Lower leg skin (tissue), 4 donors: ENCODE measurements at places on chromosomes 2 and 18. TPM values are rescaled to one million over a fixed set of nuclear protein-coding genes. Genes with fewer than 3 reads are reported as not detected.

DNA sequence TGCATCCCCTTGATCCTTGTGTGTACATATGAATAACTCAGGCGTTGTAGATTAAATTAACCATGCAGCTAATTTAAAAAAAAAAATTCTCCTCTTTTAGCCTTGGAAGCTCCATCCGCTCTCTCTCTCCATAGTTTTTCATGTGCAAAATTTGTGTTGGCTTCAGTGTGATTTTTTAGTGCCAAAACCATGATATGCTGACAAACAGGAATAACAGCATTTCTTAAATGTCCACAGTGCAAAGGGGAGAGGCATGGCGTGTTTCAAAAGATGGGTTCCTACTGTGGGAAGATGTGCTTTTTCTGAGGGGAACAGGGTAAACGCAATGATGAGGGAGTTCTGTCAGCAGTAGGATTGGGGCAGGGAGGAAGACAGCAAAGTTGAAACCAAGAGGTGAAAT is 247.0 kb downstream of the ICOS start:
- DNase-seq = no peak

- DNase-seq = peak; percentile 29
Observed at GRCh38 chr2:56008661-56009431, 85.3 kb upstream of the EFEMP1 start.

GRCh38 chr2:9639000-9639602 is 8.3 kb upstream of the YWHAQ start:
- DNase-seq = no peak

GRCh38 chr2:168515502-168515901 is 59.4 kb downstream of the CERS6 start:
- no peak for DNase-seq

- no peak for DNase-seq
Observed at GRCh38 chr2:132797556-132797955, 127.6 kb upstream of the LYPD1 start.

DTNB gene
- total RNA-seq = 14.4 TPM

STARD6 gene
- total RNA-seq = not detected
